ENCODE measurements at places on chromosomes 7 and 10.

- DNase-seq: no peak
These were observed 1.3 kb downstream of the SEMA3D start for GRCh38 chr7:85185424-85186082.

DNA sequence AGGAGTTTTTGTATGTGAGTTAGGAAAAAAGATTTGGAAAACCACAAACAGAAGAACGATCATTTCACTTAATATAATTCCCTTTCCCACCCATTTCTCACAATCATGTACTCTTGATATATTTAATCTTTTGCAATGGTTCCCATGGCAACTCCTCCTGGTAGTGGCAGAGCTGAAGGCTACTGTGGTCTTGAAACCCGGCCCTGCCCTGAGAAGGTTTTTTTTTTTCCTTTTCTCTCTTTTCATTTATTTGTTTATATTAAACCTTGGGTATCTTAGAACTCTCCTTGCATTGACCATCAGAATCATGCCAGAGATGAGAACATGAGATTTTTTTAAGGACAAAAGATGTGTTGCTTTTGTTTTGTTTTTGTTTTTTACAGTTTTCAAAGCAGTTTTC is 566.1 kb upstream of the NRP1 start:
- no peak for DNase-seq

- DNase-seq: no peak
These were observed 21.9 kb downstream of the PDCD4 start for GRCh38 chr10:110893559-110894179.

DNA sequence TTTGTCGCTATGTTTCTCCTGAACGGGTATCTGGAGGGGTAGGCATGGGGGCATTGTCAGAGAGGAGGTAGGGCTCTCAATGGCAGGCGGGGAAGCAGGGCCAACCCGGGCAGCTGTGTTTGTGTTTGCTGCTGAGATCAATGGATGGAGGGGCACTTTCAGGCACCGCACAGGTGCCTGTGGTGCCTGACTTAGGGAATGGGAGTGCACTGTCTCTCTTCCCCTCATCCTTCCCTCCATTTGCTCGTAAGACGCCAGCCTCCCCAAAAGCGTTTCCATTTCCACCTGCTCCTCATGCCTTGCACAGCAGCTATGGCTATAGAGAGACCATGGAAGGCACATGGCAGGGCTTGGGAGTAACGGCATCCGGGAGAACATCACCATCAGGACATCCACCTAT is 615.9 kb upstream of the FOXK1 start:
- no peak for DNase-seq

DNA sequence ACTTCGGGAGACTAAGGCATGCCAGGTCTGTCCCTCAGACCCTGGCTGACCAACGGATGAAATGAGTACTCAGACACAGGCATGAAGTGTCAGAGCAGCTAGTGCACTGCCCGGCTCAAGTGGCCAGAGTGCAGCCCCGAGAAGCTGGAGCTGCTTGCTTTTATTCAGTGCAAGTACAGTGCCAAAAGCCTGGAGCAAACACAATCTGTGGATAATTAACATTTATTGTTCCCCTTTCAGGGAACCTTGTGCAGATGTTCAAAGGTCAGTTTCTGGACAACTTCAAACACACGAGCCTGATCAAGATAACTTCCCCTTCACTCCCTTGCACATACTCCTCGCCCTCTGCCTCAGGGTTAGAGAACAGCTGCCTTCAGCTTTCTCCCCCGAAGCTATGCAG is 7.9 kb upstream of the ATE1 start:
- DNase-seq: no peak

Data from nucleus accumbens (tissue), 56 donors.